ENCODE measurements at places on chromosomes 11 and 22.

DNA sequence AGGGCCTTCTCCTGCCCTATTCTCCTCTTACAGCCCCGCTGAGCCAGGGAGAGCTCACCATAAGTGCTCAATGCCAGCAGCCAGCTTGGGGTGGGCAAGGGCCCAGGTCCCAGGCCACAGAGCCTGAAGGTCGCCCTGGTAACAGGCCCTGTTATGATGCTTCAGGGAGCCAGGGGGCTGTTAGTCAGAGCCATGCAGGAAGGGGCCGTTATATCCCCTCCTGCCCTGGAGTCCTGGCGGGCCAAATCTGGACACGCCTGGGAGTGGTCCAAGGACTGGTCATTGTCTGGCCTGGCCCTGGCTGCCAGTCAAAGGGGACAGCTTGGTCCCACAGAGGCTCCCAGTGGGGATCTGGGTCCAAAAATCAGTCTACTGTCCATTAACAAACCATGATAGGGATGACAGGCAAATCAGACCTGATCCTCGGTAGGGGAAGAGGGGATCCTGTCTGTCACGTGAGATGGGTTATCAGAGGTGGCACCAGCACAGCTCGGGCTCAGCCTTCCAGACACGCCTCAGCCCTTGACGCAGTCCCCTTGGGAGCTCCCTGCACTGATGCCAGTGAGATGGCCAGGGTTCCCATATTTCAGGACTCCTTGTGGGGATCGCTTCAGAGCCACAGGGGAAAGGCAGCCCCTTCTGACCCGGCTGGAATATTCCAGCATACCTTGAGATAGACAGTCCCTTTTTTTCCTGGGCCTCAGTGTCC is 55.9 kb downstream of the LRRC32 start:
- no peak for DNase-seq

DNA sequence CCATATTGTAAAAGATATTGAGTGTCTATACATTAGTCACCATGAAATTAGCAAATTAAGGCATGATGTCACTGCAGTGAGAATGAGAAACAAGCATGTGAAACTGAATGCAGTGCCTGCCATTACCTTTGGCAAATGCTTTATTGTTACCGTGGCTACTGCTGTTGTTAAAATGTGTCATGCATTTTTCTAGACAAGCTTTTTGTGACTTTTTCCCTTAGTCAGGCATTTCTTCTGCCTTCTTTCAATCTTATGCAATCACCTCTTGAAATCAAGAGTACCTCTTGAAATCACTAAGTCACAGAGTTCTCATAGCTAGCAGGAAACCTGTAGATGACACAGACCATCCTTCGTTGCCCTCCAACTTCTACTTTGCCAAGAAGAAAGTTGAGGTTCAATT is 461.7 kb upstream of the TENM4 start:
- DNase-seq = no peak

GRCh38 chr22:21714786-21715185 is 20.8 kb downstream of the YPEL1 start:
- DNase-seq = no peak

DNA sequence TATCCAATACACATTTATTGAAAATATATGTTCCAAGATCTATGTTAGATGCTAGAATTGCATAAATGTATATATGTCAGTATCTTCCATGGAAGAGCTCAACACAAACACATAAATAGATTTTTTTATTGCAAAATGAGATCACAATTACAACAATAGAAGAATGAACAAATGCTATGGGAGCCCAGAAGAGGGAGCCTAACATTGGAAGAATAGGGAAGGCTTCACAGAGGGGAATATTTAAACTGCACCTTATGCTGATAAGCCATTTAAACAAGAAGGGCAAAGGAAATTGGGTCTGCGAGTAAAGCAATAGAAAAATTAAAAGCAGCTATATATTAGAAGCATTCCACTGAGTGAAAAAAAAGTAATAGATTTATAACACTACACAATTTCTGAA is 96.1 kb upstream of the LRRC55 start:
- DNase-seq = no peak

- DNase-seq = no peak
Observed at GRCh38 chr11:103433386-103434072, 324.3 kb downstream of the DYNC2H1 start.

GRCh38 chr22:41565403-41566054 is 4.7 kb downstream of the CSDC2 start:
- no peak for DNase-seq

- no peak for DNase-seq
Observed at GRCh38 chr11:84817998-84818397, 809.1 kb downstream of the DLG2 start.

DNA sequence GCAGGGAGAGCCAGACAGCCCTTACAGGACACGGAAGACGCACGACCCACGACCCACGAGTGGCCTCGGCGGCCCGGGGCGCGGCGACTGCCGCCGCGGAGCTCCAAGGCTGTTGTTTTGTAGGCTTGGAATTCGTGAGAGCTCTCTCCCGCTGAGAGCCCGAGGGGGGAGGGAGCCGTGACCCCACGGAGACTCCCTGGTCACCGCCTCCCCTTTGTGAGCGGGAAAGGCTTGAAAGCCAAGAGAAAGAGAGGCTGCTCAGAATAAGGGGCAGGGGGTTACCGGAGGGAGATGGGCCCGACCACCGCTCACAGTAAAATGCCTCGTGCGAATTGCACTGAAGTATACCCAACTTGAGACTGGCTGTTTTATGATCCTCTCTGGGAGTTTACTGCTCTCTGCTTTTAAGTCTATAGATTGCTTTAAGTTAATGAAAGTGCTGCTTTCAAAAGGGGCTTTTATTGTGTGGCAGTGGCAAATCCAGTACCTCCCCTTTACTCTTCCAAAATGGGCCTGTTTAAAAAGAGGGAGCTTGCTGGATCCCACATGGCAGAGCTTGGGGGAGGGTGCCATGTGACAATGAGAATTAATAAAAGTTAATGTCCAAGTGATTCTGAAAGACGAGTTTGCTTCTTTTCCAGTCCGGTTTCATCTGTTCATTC is 2.9 kb downstream of the PKNOX2 start:
- no peak for DNase-seq

- no peak for DNase-seq
Observed at GRCh38 chr11:877565-877964, 33.0 kb downstream of the CHID1 start.

- no peak for DNase-seq
Observed at GRCh38 chr11:43327987-43328386, 16.2 kb downstream of the API5 start.

DNA sequence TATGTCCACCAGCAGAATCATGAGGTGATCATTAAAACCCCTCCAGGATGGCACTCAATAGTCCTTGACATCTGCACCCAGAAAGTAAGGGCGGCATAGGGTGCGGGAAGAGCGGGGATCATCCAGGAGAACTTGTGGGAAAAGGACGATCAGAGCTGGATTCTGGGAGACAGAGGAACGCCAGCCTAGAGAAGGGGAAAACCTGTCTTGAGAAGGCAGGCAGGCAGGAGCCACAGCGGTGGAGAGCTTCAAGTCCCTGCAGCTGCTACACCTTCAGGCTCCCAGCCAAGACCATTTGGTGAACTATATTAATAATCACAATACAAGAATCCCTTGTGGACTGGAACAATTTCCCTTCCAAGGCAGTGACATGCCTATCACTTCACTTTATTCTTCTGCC is 134.3 kb downstream of the BUD13 start:
- DNase-seq = no peak

DNA sequence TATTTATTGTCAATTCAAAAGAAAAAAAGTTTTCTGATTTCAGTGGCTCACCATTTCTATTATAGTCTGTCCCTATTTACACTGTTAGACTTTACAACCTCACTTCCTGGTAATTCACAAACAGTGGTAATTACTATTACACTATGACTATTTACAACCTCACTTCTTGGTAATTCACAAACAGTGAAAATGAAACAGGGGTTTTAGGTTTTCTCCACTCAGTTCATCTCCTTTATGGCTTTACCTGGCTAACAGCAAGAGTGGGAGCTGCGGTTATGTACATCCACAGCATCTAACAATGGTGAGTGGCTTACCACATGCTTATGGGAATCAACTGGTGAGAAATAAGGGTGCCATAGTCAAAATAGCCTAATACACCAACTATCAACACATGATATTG is 166.4 kb downstream of the CASP12 start:
- DNase-seq = no peak

Measured in activated naive CD8-positive, alpha-beta T cell treated with anti-CD3 and anti-CD28 coated beads, Interleukin-2, amount 50 U/mL, for 16 hours (primary cell).